ENCODE measurements at places on chromosomes 13 and 19.
A peak's percentile ranks its signal among the peaks of the same experiment; 100 is the strongest.

- DNase-seq: no peak
Measured at GRCh38 chr13:42266473-42266872, 5.5 kb upstream of the AKAP11 start.

DNA sequence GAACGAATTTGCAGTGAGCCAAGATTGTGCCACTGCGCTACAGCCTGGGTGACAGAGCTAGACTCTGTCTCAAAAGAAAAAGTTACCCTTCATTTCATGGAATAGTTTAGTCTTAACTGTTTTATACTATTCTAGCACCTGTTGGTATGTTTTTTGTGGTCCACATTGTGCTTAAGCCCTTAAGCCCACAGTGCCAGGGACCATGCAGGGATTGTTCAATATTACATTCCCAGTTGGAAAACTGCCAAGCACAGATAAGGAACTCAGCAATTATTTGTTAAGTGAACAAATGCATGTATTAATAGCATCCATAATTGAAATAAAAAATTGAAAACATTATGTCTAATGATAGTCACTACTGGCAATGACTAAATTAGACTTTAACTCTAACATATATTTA is 193.5 kb downstream of the PCDH17 start:
- no peak for DNase-seq

- no peak for DNase-seq
Measured at GRCh38 chr13:58827904-58828303, 1196.4 kb downstream of the PCDH17 start.

- peak; percentile 92 for DNase-seq
Measured at GRCh38 chr19:12782424-12783290, 7.3 kb upstream of the HOOK2 start.

GRCh38 chr19:480016-480855 is 16.1 kb upstream of the MADCAM1 start:
- DNase-seq: peak; percentile 34

DNA sequence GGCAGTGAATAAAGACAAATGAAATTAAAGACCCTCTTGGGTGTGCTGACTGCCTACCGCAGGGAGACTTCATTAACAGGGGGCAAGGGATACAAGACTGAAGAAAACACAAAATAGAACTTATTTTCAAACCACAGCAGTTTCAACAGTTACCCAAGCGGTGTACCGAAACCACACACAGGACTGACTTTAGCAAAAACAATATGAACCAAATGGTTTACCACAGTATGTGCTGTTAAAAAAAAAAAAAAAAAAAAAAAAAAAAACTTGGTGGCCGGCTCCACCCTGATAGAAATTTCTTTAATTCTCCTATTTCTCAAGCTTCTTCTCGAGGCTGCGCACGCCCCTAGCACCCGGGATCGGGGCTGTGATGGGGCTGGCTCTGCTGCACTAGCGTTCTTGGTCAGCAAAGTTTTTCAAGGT is 42.6 kb downstream of the KLF2 start:
- no peak for DNase-seq

GRCh38 chr13:107516517-107516916 is 698.8 kb downstream of the LIG4 start:
- DNase-seq: no peak

DNA sequence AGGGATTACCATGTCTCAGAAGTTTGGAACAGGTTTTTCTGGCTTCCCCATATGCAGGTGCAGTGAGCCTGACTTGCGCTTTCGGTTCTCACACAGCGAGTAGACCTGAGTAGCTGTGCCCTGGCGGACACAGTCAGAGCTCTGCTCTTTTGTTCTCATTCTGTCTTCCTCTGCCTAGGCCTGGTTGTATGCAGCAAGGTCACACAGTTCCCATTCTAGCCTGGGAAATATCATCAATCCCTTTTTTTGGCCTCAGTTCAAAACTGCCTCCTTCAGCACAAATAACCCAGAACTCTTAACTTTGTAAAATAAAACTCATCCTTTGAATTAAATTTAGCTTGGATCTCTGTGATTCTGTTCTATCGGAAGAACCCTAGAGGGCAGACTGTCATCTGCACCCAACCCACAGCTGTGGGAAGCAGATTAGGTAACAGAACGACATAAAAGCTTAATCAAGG is 10.2 kb downstream of the OXGR1 start:
- no peak for DNase-seq

GRCh38 chr13:24161010-24161775 is 673 bp downstream of the SPATA13 start:
- DNase-seq: peak; percentile 46

GRCh38 chr19:54281007-54281728 is at the start of gene LILRB2:
Gene LILRB2, minus strand, starts transcription at chr19:54281110. Its CDS starts 614 bp downstream, at chr19:54280496.
- no peak for DNase-seq

GRCh38 chr19:52725528-52725961 is 9.3 kb downstream of the ZNF611 start:
- DNase-seq: no peak

DNA sequence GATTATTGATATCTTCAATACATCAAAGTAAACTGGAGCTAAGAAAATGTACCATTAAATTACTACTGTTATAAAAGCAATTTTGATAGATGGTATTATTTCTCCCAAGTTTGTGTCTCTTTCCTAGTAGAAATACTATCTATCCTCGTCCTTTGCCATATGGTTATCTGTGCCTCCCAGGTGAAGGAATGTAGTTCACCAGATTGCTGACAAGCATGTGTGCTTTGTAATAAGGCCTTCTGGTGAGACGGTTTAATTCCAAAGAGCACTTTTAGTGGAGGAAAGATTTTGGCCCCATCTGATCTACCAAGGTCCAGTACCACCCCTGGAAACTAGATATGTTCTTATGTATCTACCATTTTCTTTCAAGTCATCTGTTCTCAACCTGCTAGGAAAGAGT is 243.6 kb downstream of the DLEU7 start:
- no peak for DNase-seq

- peak; percentile 62 for DNase-seq
Measured at GRCh38 chr19:7500811-7501450, 12.1 kb upstream of the PEX11G start.

DNA sequence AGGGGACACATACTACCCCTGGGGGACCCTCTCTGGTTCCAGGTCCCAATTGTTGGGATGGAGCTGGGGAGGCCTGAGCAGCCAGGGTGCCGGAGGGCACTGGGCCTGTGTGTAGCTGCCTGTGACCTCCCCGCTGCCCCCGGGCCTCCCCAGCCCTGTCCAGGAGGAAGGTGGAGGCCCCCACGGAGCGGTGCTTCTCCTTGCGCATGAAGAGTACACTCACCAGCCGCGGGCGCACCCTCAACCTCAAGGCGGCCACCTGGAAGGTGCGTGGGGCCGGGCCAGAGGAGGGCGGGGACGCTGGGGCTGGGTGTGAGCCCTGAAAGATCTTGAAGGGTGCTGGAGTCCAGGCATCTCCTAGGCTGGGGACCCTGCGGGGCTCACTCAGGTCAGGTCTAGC is 11.7 kb downstream of the HIF3A start:
- DNase-seq: no peak

DNA sequence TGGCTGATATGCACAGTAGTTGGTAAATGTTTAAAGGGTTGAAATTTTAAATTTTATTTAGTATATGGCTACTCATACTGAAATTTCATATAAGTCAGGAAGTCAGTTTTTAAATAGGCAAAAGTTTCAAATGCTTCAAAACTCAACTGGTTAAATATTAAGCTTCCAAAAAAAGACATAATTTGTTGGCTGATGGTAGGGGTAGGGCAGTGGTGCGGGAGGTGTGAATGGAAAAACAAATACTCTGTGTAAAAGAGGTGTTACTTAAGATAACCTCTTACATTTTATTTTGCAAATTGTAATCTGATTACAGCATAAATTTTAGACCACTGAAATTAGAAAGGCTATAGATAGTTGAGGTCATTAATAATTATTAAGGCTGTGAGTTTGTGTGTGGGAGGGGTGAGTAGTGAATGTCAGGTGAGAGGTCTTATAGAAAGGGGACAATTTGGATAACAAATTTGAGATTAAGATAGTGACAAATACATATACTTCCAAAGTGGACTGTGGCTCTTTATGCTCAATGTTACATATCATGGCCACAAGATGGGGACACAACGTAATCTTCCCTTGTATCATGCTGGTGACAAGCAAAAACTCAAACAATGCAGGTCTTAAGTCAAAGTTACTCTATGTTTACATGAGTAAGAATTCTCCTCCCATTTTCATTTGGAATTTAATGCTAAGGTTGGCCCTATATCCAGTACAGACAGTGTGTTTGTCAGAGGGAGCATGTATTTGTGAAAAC is 36.6 kb upstream of the OXGR1 start:
- no peak for DNase-seq

GRCh38 chr13:51457086-51457815 is 4.4 kb upstream of the INTS6 start:
- no peak for DNase-seq

- no peak for DNase-seq
Measured at GRCh38 chr13:31945202-31945961, 86.2 kb upstream of the FRY start.

- no peak for DNase-seq
Measured at GRCh38 chr19:33841685-33842084, 45.0 kb downstream of the KCTD15 start.

DNA sequence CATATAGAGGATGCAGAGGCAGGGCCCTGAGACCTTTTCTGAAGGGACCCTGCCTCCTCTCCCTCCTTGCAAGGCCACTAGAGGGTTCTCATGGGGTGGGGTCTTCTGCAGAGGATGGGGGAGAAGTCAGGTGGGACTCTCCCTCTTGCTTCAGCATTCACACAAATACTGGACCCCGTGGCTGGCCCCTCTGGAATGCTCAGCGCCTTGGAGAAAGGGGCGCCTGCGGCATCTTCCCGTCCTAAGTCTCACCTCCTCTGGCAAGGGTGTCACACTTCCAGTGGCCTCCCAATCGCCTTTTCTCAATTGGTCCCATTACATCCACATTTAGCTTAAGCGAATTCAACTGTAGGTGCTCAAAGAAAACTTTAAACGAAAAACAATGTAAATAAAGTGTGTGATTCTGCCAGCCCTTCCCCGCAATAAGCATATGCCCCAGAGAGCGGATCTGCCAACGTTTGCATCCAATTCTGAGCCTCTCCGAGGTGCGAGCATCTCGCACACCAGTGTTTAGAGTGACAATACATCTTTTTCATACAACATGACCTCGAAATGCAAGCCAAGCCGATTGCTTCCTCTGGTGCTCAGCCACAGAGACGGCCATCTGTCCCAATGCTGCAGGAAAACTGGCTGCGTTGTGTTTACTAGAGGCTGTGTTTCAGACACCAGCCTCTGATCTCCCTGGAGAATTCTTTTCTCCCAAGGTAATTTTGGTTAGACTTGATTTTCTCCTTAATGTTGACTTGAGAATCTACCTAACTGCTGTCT is 69.1 kb upstream of the WASF3 start:
- DNase-seq: no peak

DNA sequence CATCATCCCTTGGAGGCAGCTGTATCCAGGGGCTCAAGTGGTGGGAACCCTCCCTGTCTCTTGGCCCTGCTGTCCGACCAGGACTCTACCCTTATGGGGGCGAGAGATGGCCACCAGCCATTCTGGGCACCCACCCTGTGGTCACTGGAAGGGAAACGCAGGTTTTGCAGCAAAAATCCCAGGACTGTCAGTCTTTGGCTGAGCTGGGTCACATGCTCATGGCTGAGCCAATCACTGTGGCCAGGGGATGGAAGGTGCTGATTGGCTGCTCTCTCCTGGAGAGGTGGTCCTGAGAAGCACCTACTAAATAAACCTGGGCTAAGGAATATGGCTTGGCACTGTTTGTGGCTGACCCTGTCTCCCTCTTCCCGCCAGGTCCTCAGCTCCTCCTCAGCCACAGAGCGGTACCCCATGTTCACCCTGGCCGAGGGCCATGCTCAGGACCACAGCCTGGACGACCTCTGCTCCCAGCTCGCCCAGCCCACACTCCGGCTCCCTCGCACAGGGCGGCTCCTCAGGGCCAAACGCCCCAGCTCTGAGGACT is 8.9 kb downstream of the ATG4D start:
- DNase-seq: peak; percentile 43

GRCh38 chr13:102693776-102694175 is 1.1 kb downstream of the METTL21C start:
- DNase-seq: no peak

GRCh38 chr19:50928831-50929230 is 17.6 kb upstream of the KLK4 start:
- DNase-seq: no peak

DNA sequence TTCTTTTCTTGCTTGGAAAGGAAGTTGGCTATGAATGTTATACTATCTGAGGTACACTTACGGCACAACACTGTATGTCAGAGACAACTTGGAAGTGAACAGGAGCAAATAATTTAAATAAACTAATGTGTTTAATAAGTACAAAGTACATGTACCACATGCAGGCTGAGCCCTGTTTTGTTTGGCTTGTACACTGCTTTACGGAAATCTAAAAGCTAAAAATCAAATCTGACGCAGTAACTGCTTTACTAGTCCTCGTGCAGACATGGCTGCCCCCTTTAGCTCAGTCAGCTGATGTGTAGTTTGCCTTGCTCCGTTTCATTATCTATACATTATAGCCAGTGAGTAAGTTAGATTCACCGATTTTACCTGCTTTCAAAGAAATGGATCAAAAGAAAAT is 36.5 kb downstream of the TDRD3 start:
- DNase-seq: no peak

DNA sequence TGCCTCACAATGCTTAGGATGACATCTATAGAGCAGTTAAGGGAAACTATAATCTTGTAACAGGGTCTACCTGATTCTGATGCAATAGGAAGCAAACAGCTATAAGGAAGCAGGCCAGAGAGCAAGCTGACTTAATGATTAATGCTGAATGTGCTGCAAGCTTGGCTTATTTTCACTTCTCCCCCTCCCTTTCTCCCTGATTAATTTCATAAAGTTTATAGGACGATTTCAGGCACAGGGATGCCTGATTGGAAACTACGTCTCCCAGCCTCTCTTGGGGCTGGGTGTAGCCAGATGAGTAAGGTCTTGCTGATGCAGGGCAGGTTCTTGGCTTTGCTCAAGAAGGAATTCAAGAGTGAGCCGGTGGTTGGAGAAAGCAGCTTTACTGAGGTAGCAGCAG is 82.8 kb upstream of the MRI1 start:
- DNase-seq: no peak

DNA sequence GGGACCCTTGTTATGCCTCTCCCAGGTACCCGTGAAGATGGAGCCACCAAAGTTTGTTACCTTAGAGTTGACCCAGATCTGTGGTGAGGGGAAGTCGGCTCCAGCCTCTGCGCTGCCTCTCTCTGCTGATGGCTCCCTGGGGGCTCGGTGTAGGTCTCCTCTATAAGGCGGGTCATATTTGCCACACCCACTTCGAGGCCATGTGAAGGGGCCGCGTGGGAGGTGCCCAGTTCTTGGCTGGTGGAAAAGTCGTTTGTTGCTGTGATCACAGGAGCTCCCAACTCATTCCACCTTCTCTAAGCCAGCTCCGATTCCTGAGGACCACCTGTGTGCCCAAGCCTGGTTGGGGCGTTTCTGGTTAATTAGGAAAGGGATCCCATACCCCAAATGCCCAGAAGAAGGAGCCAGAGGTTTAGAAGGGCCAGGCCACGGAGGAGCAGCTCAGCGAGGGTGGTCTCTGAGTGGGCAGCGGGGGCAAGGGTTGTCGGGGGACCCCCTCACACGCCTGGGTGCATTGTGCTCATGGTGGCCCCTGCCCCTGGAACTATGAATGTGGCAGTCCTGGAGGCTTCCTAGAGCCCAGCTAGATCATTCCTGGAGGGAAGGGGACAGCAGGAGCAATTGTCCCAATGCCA is 296.5 kb downstream of the ZNF536 start:
- no peak for DNase-seq

All from stimulated activated CD4-positive, alpha-beta T cell treated with anti-CD3 and anti-CD28 coated beads, Interleukin-4, amount 100 ng/mL, for 1 hour (primary cell).